SJSA1 (cell line): ENCODE measurements at places on chromosomes 2 and 18.

DNA sequence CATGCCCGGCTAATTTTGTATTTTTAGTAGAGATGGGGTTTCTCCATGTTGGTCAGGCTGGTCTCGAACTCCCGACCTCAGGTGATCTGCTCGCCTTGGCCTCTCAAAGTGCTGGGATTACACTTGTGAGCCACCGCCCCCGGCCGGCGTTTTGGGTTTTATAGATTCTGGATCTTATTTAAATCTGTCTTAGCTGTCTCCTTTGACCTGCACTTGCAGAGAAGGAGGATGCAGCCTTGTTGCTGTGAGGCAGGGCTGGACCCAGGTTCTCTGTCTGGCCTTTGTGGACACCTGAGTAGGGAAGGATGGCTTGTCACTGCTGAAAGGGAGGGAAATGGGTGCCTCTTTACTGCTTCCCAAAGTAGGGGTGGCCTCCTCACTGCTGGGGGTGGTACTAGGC lies 83.0 kb upstream of the HS6ST1 start:
- DNase-seq = no peak

DNA sequence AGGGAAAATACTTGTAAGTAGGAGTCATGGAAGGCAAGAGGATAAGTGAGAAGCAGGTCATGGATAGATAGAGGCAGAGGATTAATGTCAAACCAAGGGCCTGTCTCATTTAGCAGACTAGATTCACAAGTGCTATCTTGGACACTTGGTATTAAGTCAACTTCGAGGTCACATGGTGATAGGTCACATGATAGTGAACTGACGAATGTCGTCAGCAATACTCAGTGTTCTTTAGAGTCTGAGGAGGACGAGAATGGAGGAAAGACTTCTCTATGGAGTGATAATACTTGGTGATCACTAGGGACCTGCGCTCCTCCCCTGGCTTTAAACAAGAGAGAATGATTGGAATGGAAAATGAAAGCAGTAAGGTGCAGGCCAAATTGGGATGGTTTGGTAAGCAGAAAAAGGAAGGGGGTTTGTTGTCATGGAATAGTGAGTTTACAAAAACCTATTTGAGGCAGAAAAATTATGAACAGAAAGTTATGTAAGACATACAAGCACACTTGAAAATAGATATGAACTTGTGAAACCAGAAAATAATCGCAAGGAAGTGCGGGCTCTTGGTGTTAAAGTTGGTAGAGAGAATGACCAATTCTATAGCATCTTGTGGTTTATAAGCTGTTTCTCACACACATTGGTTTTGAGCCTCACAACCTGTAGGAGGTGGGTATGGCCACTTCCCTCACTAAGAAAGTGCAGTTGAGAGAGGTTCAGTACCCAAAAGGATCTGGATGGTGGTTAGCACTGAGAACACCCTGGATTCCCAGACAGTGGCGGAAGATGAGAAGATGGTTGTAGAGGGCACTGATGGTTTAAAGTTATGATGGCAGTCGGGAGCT lies 141.5 kb downstream of the WDSUB1 start:
- no peak for DNase-seq

- DNase-seq = no peak
Observed at GRCh38 chr2:94875064-94875819, 4.0 kb downstream of the TEKT4 start.

- peak; percentile 73 for DNase-seq
Observed at GRCh38 chr2:241935314-241935713, 65.8 kb downstream of the RTP5 start.

GRCh38 chr2:225458431-225459117 lies 59.1 kb downstream of the NYAP2 start:
- DNase-seq = no peak

DNA sequence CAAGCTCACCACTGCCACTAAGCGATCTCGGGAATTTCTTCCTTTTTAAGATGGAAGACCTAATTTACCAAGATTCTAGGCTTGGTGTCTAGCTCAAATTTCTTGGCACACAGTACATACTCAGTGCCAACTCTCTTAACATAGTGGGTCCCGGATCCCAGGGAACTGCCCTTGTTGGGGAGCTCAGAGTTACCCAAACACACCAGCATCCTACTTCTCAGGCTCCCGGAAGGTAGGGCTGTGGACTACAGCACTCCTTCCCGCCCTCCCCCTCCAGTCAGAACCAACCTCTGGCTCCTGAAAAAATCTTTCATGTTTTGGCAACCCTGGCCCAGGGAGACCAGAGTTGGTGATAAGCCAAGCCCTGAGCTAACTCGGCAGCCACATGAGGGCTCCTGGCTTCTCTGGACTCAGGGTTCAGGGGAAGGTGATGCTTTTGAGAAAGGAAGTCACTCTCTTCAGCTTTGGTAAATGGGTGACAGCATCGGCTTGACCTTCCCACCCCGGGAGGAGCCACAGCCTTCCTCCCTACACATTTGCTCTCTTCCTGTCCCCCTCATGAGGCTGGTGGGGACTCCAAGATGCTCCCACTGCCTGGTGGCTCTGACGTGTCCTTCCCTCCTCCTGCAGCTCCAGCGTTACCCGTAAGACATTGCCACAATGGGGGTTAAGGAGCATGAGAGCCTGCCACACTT lies 8.8 kb downstream of the ODC1 start:
- no peak for DNase-seq

- DNase-seq = no peak
Observed at GRCh38 chr2:127401757-127402695, 14.3 kb upstream of the MAP3K2 start.

GRCh38 chr2:143175438-143175837 lies 46.2 kb downstream of the ARHGAP15 start:
- no peak for DNase-seq

- DNase-seq = peak; percentile 67
Observed at GRCh38 chr2:240452462-240453256, 17.2 kb downstream of the GPC1 start.

- DNase-seq = peak; percentile 66
Observed at GRCh38 chr2:109419960-109420370, 193.8 kb downstream of the SEPTIN10 start.

- DNase-seq = no peak
Observed at GRCh38 chr2:184322615-184323014, 275.7 kb upstream of the ZNF804A start.

GRCh38 chr18:46297621-46298020 lies 193.4 kb downstream of the HAUS1 start:
- DNase-seq = no peak

GRCh38 chr2:16962505-16962904 lies 296.9 kb upstream of the CYRIA start:
- no peak for DNase-seq

DNA sequence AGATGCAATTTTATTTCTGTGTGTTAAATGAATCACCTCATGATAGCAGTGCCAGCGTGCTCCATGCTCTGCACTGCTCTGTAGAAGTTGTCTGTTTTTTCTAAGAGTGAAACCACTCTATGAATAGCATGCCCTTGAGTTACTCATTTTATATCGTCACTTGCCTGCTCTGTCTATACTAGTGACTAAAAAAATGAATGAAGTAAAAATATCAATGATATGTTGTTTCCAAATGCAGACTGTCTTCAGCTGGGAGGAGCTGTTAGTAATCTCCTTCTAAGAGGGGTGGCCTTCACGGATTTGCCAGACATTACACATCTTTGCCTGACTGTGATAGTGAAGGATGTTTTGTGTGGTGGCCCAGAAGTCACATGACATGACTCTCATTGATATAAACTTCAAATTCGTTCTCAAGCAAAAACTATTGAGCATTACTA lies 852.1 kb downstream of the CNTNAP5 start:
- DNase-seq = no peak

- DNase-seq = no peak
Observed at GRCh38 chr2:203763938-203764664, 57.7 kb downstream of the CD28 start.

- DNase-seq = no peak
Observed at GRCh38 chr2:190271783-190272456, 47.7 kb downstream of the HIBCH start.

- peak; percentile 72 for DNase-seq
Observed at GRCh38 chr18:8696749-8697211, 8.6 kb upstream of the MTCL1 start.

DNA sequence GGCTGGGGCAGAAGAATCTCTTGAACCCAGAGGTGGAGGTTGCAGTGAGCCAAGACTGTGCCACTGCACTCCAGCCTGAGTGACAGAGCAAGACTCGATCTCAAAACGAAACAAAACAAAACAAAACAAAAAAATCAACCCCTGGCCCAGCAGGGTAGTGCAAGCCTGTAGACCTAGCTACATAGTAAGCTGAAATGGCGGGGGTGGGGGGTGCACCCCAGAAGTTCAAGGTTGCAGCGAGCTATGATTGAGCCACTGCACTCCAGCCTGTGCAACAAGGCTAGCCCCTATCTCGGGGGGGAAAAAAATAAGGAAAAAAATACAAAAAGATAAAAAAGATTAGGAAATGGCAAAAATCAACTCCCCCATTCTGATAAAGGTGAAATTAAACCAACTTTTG lies 6.4 kb downstream of the ATL2 start:
- no peak for DNase-seq

DNA sequence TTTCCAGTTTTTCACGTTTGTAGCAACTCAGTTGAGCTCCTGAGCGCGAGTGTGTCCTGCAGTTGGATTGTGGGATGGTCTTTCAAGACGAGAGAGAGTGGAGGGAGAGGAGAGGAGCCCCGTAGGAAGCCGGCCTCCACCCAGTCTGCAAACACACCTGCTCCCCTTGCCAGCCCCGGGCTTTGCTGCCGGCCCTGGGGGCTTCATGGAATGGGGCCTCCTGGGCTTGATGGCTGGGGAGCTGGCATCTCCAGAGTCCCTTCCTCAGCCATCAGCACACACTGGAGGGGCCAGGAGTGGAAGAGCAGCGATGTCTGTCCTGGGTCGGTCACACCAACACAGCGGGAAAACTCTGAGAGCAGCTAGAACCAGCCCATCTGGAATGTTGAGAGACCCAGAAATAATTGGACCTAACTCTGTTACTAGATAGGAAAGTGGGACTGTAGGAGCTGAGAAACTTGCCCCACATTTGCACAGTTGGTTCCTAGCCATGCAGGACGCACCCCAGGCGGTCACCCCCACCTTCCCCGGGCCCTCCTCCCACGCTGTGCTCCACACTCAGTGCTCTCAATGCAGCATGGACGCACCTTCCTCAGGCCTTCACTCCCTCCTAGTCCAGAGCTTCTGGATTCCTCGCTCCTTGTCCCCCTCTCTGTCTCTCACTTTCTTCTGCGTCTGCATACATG lies 69.6 kb downstream of the PTGR3 start:
- DNase-seq = no peak

DNA sequence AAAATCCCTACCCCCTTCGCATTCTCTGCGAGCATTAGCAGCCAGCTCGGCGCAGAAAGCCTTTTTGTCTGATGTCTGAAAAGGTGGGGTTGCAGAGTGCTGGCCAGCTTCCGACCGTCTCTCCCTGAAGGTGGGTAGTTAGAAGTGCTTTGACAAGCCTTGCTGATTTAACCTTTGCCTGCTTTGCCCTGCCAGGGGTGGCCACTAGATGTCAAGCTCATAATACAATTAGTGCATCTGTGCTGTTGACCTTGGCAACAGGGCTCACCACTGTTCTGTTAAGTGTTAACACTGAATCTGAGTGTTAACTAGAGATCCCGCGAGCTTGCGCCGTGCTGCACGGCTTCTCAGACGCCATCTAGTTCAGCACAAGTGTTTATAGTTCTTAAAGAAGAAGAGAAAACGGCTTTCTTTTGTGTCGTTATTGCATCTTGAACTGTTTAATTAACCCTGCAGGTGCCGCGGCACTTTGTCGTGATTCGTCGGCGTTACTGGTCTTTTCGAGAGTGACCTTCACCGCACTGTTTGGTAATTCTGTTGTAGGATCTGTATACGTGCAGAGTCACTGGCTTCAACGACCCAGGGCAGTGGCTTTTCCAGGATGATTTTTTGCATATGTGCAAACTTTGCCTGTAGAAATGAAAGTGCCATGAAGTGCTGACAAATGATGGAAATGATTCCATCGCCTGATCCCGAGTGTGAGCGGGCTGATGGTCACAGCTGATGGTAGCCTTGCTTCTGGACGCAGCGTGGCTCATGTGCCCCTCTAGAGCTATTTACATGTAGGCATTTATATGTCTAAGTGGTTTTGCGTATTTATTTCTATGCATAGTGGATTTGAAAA lies 5.5 kb downstream of the SALL3 start:
- DNase-seq = no peak

DNA sequence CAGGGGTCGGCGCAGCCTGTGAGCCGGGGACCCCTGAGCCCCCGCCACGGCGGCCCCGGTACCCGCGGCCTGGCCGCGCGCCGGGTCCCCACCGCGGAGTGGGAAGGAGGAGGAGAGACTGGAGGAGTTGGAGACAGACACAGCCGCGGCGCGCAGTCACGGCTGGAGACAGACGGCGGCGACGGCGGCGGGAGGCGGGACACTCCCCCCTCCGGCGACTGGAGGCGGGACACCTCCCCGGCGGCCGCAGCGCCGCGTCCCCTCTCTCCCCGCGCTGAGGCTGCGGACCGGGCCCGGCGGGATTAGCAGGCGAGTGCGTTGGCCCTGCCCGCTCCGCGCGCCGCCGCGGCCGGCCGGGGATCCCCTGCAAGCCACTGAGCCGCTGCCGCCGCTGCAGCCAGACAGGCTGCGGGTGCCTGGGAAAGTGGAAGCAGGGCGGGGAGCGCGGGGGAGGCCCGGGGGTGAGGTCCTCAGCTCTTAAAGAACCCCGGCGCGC lies 1.0 kb upstream of the LDLRAD4 start:
- peak; percentile 46 for DNase-seq

GRCh38 chr2:168912901-168913369 lies 11.8 kb downstream of the G6PC2 start:
- DNase-seq = no peak

- no peak for DNase-seq
Observed at GRCh38 chr18:79405781-79406575, 10.2 kb downstream of the NFATC1 start.

DNA sequence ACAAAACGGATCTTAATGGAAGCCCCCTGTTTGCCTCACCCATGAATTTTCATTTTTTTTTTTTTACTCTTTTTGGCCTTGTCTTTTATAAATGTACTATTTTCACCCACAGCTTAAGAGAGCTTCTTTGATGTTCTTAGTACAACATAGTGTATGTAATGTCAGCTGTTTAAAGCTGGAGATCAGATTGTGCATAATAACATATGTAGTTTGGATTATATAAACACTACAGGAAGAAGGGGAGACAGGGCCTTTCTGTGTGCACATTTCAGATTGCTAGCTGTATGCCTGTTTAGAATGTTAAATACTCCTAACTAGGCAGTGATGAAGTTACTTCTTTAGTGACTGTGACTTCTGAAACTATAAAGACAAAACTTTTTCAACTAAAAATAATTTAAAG lies 2.1 kb upstream of the TANC1 start:
- no peak for DNase-seq

- DNase-seq = no peak
Observed at GRCh38 chr2:178819147-178819875, 12.1 kb upstream of the TTN start.
